ENCODE measurements at places on chromosomes 4 and X.
A peak's percentile ranks its signal among the peaks of the same experiment; 100 is the strongest.

DNA sequence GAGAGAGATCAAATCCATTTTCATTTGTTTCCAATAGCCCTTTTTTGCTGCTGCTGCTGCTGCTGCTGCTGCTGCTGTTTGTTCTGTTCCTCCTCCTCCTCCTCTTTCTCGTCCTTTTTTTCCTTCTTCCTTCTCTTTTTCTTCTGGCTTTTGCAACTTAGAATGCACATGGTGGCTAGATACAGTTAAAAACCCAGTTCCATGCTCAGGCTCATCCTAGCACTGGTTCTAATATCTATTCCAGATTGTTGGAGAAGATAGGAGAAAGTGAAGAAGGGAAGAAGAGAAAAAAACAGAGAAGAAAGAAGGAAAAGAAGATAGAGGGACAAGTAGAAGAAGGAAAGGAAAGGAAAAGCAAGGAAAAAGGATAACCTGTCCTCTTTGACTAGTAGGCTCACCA is 39.7 kb downstream of the VSIG4 start:
- no peak overlapping the region for H3K27ac ChIP-seq
- no peaks in the 10 kb centered on the region for H3K36me3 ChIP-seq
- H3K27me3 ChIP-seq = no peaks in the 10 kb centered on the region
- no peak for DNase-seq

GRCh38 chr4:160091631-160092030 is 988.8 kb downstream of the RAPGEF2 start:
- H3K4me1 ChIP-seq = no peaks in the 10 kb centered on the region
- H3K27me3 ChIP-seq = no peaks in the 10 kb centered on the region
- H3K27ac ChIP-seq = no peak overlapping the region
- no peak for DNase-seq
- H3K36me3 ChIP-seq = no peaks in the 10 kb centered on the region
- H3K4me3 ChIP-seq = no peak overlapping the region

DNA sequence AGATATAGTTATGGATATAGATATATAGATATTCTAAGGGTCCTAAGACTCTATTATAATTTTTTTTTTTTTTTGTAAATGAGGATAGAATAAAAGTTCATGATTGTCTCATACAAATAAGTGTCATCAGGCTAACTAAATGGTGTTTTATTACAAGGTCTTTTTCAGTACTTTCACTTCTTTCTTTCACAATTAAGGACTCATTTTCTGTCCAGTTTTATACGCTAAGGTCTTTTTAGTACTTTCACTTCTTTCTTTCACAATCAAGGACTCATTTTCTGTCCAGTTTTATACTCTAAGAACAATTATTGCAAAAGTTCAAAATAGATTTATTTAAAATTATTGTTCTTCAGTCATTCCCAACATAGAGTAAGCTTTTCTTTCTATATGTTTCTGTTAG is 32.7 kb downstream of the RUFY3 start:
- no peaks in the 10 kb centered on the region for H3K4me1 ChIP-seq
- H3K36me3 ChIP-seq = no peaks in the 10 kb centered on the region
- H3K4me3 ChIP-seq = no peak overlapping the region

DNA sequence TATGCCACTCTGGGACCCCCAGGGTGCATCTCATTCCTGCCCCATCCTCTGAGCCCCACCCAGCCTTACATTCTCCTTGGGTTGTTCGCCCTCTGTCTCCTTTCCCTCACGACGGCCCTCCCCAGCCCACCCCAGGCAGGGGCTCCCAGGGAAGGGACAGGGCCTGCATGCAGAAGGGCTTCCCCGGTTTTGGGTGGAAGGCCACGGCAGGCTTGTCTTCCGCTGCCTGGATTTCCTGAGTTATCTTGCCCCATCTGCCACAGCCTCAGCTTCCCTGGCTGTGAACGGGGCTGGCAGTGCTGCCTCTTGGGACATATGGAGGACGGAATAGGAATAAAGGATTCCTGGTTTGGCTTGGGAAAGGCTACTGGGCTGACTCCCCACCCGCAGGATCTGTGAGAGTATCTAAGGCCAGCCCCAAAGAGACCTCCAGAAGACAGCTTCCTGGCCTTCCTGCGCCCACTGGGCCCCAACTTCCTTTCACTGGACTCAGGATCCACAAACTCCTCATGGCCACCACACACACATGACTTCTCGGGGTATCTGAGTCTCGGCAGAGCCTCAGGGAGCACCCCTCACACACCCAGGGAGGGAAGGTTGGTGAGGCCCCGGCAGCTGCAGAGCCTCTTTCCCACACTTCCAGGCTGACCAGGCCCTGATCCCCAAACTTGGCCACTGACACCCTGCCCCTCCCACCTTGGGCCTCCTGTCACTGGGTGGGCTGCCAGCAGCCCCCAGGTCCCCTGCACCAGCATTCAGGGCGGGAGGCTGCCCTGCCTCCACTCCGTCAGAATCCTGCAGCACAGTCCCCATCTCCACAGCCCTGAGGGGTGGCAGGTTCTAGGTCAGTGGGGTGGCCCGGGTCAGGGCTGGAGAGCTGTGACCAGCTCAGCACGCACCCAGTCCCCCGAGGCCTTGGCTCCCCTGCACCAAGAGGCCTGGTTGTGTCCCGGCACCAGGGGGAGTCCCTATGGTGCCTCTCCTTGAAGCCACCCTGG is 3.5 kb upstream of the MXD4 start:
- no peaks in the 10 kb centered on the region for H3K27me3 ChIP-seq
- H3K36me3 ChIP-seq = no peaks in the 10 kb centered on the region
- H3K4me1 ChIP-seq = peaks cover 8% of the 10 kb centered on the region
- no peak for DNase-seq
- H3K4me3 ChIP-seq = no peak overlapping the region

- H3K36me3 ChIP-seq = no peaks in the 10 kb centered on the region
- no peak for DNase-seq
- H3K27ac ChIP-seq = no peak overlapping the region
- peaks cover 15% of the 10 kb centered on the region for H3K4me1 ChIP-seq
- no peaks in the 10 kb centered on the region for H3K27me3 ChIP-seq
- H3K4me3 ChIP-seq = no peak overlapping the region
Measured at GRCh38 chr4:61770456-61770855, 570.3 kb downstream of the ADGRL3 start.

DNA sequence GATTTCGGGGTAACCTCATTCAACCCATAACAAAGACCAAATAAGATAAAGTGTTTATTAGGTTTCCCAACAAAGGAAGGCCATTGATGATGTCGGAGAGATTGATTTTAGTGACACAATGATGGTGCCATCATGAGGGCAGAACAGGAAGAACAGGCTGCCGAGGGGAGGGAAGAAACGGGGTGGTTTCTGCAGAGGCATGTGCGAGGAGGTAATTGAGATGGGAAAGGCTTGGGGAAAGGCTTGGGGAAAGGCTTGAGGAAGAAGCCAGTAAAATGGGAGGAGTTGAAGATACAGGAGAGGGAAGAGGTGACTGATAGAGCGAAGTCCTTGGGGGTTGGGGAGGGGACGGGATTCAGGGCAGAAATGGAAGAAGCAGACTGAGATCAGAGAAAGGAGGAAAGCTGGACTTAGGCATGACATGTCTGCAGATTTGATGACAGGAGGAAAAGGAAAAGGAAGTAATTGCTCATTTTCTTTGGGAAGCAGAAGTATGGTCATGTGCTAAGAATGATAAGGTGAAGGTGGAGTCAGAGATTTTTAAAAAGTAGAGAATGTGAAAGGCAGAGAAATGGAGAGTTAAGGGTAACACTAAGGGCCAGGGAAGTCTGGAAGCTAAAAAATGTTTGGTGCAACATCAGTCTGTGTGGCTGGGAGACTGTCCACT is 6.0 kb downstream of the HPSE start:
- no peaks in the 10 kb centered on the region for H3K27me3 ChIP-seq
- H3K36me3 ChIP-seq = no peaks in the 10 kb centered on the region

DNA sequence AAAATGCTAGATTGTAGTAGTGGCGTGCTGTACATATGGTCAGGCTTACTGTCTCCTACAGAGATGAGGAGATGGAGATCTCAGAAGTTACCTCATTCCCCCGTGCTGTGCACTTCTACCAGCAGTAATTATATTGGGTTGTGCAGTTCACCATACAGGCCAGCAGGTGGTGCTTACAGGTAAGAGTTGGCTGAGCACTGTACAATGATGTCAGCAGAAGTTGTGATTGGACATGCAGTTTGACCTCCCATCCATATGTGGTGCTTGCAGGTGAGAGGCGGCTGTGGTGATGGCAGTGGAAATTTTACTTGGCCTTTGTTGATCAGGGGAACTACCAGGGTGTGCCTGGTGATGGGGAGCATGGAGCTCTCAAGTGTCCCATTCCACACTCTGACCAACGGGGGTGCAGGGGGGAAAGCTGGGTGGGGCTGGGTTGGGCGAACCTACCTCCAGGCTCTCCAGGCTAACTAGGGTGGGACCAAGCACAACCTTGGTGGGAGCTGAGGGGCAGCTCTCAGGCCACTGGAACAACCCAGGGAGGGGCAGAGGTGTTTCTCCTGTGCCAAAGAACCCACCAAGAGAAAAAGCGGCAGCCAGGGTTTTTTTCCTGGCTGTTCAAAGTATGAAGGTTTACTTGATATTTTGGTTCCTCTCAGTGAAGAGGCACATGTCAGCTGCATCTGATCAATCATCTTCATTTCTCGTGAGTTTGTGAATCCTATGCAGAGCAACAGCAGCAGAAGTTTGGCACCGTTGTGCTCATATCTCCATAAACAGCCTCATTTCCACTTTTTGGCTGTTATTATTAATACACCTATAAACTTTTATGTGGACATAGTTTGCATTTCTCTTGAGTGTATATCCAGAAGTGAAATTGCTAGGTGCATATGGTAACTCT is 73.8 kb upstream of the FREM3 start:
- H3K27ac ChIP-seq = no peak overlapping the region
- no peak overlapping the region for H3K4me3 ChIP-seq
- peak; percentile 78 for DNase-seq
- H3K27me3 ChIP-seq = peaks cover 16% of the 10 kb centered on the region
- no peaks in the 10 kb centered on the region for H3K4me1 ChIP-seq
- H3K36me3 ChIP-seq = no peaks in the 10 kb centered on the region

DNA sequence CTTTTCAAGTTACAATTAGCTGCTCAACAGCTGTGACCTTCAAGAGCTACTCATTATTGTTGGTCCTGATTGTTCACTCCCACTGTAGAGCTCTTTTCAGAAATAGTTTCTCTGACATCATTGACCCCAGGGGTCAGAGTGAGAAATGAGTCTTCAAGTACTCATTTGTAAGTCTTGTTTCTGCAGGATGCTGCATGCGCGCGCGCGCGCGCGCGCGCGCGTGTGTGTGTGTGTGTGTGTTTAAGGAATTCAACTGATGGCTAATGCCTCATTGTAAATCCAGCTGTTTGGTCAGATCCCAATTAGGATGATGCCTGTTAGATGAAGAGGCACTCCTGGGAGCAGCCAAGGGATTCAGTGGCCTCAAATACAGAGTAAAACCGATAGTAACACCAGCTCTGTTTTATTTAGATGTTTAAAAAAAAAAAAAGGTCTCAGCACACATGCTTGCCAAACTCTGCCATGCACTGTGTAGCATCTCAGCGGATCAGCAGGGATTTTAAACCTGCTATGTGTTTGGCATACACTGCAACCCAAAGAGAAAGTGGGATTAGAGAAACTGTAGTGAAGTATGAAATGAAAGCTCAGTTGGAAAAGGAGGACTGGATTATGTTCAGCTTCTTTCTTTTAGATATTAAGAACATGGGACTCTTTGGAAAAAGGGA is 332.3 kb downstream of the ADGRL3 start:
- no peaks in the 10 kb centered on the region for H3K36me3 ChIP-seq
- H3K4me1 ChIP-seq = peaks cover 6% of the 10 kb centered on the region
- H3K27me3 ChIP-seq = no peaks in the 10 kb centered on the region
- H3K27ac ChIP-seq = no peak overlapping the region
- no peak for DNase-seq
- no peak overlapping the region for H3K4me3 ChIP-seq

- peak; percentile 16 for DNase-seq
- H3K36me3 ChIP-seq = no peaks in the 10 kb centered on the region
- no peaks in the 10 kb centered on the region for H3K4me1 ChIP-seq
- no peaks in the 10 kb centered on the region for H3K27me3 ChIP-seq
- H3K4me3 ChIP-seq = no peak overlapping the region
Measured at GRCh38 chr4:23728393-23728792, 161.5 kb downstream of the PPARGC1A start.

GRCh38 chrX:110414273-110414672 is 55.6 kb downstream of the RTL9 start:
- peak overlapping the region; percentile 99 for H3K27ac ChIP-seq
- no peak for DNase-seq
- H3K4me3 ChIP-seq = peak overlapping the region; percentile 8
- no peaks in the 10 kb centered on the region for H3K27me3 ChIP-seq

DNA sequence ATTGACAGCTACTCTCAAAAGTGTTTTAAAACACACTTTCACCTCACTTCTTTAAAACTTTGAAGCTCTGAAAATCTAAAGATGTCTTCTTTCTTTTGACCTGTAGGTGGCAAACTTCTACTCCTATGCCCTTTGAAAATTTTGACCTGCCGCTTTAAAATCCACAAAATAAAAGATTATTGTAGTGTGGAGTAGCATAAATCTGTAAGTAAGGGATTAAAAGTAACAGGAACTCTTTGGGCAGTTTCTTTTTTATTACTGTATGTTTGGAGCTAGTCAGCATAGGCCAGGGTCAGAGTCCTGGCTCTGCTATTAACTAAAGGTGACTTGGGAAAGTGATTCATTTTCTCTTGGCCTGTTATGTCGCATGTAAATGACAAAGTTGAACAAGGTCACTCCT is 25.5 kb downstream of the BBS12 start:
- DNase-seq = peak; percentile 61
- no peak overlapping the region for H3K27ac ChIP-seq
- peaks cover 4% of the 10 kb centered on the region for H3K4me1 ChIP-seq
- no peaks in the 10 kb centered on the region for H3K27me3 ChIP-seq
- no peaks in the 10 kb centered on the region for H3K36me3 ChIP-seq

DNA sequence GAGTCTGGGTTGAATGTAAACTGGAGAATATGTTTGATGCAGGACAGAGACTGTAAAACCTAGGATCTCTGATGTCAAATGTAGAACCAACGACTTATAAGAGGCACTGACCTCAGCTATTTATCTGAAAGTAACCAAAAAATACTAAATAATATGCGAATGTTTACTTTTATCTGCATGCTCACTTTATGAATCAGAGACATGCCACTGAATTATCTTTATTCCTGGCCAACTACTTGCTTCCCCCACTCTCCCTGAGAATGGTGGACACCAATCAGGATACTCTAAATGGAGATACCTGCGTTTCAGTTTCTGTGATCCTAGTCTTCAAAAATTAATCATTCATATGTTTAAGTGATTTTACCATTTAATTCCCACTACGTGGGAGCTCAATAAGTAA is 1038.4 kb upstream of the PABPC4L start:
- H3K27me3 ChIP-seq = no peaks in the 10 kb centered on the region
- no peak for DNase-seq
- no peak overlapping the region for H3K27ac ChIP-seq
- no peak overlapping the region for H3K4me3 ChIP-seq
- H3K4me1 ChIP-seq = no peaks in the 10 kb centered on the region

DNA sequence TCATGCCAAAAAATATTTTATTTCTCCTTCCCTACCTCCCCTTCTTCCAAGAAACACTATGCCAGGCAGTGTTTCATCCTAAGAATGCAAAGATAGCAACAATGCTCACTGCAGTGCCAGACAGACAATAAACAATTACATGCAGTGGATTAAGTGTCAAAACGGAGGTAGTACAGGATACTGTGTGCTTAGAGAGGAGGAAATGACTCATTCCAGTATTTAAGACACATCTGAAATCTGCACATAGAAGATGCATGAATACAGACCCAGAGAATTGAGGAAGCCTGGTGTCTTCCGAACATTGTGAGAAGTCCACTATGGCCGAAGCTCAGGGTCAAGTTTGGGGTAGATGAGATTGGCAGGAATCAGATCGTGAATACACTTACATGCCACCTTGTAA is 326.4 kb downstream of the PPP3CA start:
- H3K4me3 ChIP-seq = no peak overlapping the region
- no peaks in the 10 kb centered on the region for H3K27me3 ChIP-seq
- peak; percentile 69 for DNase-seq
- H3K4me1 ChIP-seq = peaks cover 29% of the 10 kb centered on the region
